Hematopoietic multipotent progenitor cell (in vitro differentiated cells): ENCODE measurements at places on chromosomes 12 and 14. TPM values are rescaled to one million over a fixed set of nuclear protein-coding genes. Genes with fewer than 3 reads are reported as not detected.

SMIM41 gene
- total RNA-seq: under 0.01 TPM

ENO2 gene
- total RNA-seq: 14.0 TPM

PSMA3 gene
- total RNA-seq: 39.3 TPM

GSC gene
- not detected for total RNA-seq

CDC42BPB gene
- 24.0 TPM for total RNA-seq

MGP gene
- under 0.01 TPM for total RNA-seq
